ENCODE measurements at places on chromosomes 12 and 14.

- no peak for DNase-seq
Observed at GRCh38 chr14:94405486-94405885, 17.1 kb upstream of the SERPINA1 start.

GRCh38 chr14:99795046-99795445 is 1.8 kb downstream of the EML1 start:
- DNase-seq, result no peak

DNA sequence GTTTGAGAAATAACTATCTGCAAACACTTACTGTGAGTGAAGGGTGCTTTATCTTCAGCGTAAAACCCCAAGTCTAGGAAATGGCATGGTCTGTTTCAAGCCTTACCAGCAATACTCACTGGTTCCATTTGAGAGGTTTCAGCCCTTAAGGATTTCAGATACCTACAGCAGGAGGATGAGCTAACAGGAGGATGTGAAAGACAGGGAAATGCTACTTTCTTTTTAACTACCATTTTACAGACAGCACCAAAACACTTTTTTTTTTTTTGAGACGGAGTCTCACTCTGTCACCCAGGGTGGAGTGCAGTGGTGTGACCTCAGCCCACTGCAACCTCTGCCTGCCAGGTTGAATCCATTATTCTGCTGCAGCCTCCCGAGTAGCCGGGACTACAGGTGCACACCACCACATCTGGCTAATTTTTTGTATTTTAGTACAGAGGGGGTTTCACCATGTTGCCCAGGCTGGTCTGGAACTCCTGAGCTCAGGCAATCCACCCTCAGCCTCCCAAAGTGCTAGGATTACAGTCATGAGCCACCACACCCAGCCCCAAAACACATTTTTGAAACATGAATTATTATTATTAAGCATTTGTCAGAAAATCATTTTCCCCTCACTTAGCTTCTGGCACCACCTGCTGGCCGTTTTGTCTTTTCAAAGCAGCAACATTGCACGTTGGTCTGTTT is 4.6 kb downstream of the MTRFR start:
- DNase-seq, result peak; percentile 69

DNA sequence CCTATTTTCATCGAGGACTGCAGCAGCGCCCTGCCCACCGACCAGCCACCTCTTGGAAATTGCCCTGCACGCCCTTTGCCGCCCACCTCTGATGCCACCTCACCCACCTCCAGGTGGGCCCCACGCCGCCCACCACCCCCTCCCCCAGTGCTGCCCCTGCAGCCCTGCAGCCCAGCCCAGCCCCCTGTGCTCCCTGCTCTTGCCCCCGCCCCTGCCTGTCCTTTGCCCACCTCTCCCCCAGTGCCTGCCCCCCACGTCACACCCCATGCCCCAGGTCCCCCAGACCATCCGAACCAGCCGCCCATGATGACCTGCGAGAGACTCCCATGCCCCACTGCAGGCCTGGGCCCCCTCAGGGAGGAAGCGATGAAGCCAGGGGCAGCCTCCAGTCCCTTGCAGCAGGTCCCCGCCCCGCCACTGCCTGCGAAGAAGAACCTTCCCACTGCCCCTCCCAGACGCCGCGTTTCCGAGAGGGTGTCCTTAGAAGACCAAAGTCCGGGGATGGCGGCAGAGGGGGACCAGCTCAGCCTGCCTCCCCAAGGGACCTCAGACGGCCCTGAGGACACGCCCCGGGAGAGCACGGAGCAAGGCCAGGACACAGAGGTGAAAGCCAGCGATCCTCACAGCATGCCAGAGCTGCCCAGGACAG is 96.5 kb downstream of the LGMN start:
- peak; percentile 23 for DNase-seq

DNA sequence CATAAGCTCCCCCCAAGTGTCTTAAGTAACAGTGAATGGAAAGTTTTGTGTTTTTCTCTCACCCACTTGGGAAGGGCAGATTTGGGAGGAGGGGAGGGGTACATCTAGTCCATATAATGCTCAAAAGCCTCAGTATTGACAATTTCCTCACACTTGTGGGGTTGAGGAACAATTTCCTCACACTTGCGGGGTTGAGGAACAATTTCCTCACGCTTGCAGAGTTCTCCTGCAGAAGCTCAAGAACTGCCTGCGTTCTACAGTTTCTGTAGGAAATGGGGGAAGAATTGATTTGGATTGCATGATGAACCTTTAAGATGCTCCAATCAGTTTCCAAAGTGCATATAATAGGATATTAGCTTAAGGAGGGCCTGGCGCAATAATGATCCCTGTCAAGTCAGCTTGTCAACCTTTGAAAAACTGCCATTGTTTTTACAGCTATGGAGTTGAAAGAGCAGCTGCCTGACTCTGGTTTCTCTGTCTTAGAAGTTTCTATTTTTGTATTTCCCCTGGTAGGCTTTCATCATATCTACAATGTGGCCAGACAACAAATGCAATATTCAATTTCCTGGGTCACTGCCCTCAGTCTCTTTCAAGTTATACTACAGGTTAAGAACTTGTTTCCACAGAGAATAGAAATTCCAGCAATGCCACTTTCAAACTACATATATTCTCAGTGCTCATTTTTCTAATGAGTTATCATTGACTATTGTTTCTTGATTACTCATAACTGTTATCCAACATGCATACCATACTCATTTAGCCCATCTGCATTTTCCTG is 66.5 kb downstream of the PLEKHG7 start:
- DNase-seq, result no peak

GRCh38 chr12:109606320-109607028 is 32.9 kb downstream of the MVK start:
- DNase-seq, result no peak

- DNase-seq, result no peak
Observed at GRCh38 chr12:13727707-13728195, 253.7 kb downstream of the GRIN2B start.

DNA sequence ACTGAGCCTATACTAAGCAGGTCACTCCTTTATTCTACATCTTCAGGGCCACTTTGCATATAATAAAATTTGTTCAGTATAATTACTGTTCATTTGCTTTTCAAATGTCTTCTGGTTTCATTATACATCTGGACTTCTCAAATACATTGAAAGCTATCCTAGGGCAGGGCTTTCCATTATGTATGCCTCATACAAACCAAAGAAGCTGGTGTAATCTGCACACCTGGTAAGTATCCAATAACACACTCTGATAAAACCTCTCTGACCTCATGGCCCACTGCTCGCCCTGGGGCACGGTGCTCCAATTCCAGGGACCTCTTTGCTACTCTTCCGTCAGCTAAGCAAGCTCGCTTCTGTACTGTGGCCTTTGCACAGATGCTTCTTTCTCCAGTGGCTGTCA is 21.9 kb upstream of the ISM2 start:
- DNase-seq, result no peak

GRCh38 chr14:36208690-36209278 is 32.3 kb upstream of the PTCSC3 start:
- DNase-seq, result no peak

DNA sequence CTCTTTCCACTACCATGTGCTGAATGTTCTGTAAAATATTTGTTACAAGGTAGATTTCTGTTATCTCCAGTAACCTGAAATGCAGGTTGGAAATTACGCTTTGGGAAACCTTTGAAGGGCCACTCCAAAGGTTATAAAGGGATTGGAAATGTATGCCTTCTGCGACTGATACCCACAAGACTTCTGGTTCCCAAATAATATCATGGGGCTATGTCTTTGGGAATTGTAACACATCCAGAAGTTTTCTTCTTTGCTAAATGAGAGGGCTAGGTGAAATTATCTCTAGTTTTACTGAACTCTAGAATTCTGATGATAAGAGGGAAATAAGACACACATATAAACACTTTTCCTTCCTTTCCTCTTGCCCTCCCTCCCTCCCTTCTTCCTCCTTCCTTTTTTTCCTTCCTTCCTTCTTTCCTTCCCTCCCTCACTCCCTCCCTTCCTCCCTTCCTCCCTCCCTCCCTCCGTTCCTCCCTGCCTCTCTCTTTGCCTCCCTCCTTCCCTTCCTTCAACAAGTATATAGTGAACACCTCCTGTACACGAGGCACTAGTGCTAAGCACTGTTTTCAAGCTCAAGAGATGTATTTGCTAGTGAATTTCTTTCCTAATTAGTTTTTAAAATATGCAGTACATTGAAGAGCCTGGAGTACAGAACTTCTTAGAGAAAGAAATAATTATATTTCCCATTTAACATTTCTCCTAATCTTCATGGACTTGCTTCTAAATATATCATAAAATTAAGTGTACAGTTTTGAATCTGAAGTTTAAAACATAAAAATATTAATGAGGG is 10.1 kb downstream of the HMGA2 start:
- DNase-seq, result no peak

DNA sequence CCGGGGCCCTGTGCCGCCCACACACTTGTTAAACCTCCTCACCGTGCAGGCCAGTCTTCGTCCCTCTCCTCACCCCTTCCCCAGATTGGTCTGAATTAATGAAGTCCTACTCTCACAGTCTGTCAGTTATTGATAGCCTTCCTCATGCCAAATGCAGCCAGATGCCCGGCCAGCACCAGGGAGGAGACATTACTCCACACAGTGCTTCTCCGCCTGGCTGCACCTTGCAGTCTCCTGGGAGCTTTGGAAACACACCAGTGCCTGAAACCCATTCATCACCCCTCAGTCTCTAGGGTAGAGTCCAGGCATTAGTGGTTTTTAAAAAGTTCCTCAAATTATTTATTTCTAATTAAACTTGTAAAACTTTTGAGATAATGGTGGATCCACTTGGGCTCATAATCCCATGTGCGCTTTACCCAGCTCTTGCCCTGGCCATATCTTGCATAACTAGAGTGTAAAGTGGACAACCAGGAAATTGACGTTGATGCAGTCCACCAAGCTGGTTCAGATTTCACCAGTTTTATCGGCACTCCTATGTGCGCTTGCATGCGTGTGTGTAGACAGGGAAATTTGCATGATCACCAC is 38.2 kb upstream of the TSPAN9 start:
- DNase-seq, result no peak
